Thymus (tissue), 14 donors: ENCODE measurements at places on chromosomes 12 and 14.
A peak's percentile ranks its signal among the peaks of the same experiment; 100 is the strongest.

- no peak overlapping the region for H3K27ac ChIP-seq
- no peaks in the 10 kb centered on the region for H3K36me3 ChIP-seq
- H3K4me3 ChIP-seq: no peak overlapping the region
- H3K27me3 ChIP-seq: no peaks in the 10 kb centered on the region
- DNase-seq: no peak
- no peaks in the 10 kb centered on the region for H3K4me1 ChIP-seq
Measured at GRCh38 chr12:131122631-131123030, 168.9 kb downstream of the ADGRD1 start.

DNA sequence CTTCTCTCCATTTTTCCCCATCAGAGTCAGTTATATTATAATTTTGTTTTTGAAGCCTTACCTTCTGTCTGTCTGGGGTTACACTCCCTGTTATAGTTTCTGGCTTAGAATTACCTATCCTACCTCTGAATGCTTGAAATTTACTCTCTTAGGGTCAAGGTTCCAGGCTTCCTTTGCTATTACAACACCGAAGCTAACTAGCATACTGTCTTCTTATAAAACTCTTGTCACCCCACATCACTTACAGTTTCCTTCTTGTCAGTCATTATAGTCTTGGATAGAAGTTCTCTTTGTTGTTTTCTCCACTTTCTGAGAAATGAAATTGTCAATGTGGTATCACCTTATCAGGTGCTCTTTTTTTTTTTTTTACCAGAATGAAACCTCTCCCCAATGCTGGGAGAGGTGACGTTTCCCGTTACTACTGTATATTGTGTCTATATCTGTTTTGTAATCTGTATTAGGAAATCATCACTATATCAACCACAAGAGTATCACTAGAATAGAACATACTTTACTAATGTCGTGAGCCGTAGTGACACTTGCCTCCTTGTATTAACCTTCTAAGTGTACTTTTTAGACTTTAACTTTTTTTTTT, 69.2 kb upstream of the PSMA6 start:
- H3K27me3 ChIP-seq: no peaks in the 10 kb centered on the region
- H3K4me3 ChIP-seq: no peak overlapping the region
- H3K27ac ChIP-seq: no peak overlapping the region
- DNase-seq: no peak

- H3K27ac ChIP-seq: no peak overlapping the region
- no peaks in the 10 kb centered on the region for H3K36me3 ChIP-seq
- no peaks in the 10 kb centered on the region for H3K27me3 ChIP-seq
- no peak overlapping the region for H3K4me3 ChIP-seq
Measured at GRCh38 chr12:20210621-20211215, 157.6 kb upstream of the PDE3A start.

DNA sequence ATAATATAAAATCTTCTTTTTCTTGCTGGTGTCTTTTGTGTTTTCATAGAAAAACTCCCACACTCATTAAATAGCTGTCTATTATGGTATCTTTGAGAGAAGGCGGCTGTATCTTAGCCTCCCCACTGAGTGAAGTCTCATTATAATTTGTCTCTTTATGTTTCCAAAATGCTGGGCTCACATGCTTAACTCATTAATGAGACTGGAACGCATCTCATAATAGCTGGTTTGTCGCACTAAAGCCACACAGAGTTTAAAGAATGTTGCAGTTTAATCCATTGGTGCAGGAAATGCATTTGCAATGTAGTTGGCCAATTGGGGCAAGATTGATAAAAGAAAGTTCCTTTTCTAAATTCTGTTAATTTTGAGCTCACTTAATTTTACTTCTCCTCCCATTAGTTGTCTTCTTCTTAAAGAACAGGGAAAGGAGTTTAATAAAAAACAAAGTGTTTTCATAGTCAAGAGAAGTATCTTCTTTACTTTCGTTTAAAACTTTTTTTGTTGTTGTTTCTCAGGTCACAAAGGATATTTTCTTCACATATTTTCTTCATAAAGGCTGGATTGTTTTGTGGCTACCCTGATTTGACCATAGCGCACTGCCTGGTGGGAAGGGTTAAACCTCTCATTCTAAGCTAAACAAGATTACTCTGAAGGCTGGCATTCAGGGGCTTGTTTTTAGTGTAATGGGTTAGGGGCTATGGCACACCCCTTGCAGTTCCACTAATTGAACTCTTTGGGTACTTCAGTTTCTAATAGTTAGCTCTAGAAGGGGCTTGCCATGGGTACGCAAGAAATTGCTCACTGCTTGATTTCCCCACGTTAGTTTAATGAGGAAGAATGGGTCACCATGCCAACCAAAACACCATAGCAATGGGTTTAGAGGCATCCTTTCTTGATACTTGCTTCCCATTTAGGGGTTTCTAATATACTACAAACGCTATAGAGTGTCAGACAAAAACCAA, 197.0 kb downstream of the TMTC2 start:
- no peak overlapping the region for H3K27ac ChIP-seq
- DNase-seq: no peak
- no peak overlapping the region for H3K4me3 ChIP-seq

- H3K27me3 ChIP-seq: peaks cover 13% of the 10 kb centered on the region
- peak overlapping the region; percentile 66 for H3K4me3 ChIP-seq
- DNase-seq: no peak
- H3K4me1 ChIP-seq: peaks cover 27% of the 10 kb centered on the region
Measured at GRCh38 chr14:102525219-102525928, 15.8 kb upstream of the ANKRD9 start.

DNA sequence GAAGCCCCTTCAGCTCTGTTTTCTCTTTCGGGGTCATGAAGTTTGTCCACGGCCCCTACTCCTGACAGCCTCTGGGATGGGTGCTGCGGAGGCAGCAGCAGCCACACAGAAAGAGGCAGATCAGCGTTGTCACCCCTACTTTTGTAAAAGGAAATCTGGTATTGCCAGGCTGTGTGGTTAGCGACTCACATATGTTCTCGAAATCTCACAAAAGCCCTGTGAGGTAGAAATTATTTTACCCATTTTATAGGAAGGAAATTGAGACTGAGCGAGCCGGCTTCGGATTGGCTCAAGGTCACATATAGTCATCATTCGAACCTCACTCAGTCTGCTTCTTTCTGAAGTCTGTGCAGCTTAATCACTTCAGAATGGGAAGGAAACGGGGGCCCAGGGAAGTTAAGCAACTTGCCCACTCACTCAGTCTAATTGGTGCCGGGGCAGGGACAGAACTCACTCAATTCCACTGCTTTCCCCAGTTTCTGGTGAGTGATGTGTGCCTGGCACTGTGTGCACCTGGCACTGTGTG, 1.1 kb upstream of the CKAP4 start:
- H3K4me3 ChIP-seq: peak overlapping the region; percentile 73
- peaks cover 4% of the 10 kb centered on the region for H3K4me1 ChIP-seq
- peak overlapping the region; percentile 87 for H3K27ac ChIP-seq
